Fibroblast of villous mesenchyme (primary cell): ENCODE measurements at places on chromosomes 7 and 10. TPM values are rescaled to one million over a fixed set of nuclear protein-coding genes. Genes with fewer than 3 reads are reported as not detected.

DLX6 gene
- total RNA-seq = not detected in 2 replicates

DNA sequence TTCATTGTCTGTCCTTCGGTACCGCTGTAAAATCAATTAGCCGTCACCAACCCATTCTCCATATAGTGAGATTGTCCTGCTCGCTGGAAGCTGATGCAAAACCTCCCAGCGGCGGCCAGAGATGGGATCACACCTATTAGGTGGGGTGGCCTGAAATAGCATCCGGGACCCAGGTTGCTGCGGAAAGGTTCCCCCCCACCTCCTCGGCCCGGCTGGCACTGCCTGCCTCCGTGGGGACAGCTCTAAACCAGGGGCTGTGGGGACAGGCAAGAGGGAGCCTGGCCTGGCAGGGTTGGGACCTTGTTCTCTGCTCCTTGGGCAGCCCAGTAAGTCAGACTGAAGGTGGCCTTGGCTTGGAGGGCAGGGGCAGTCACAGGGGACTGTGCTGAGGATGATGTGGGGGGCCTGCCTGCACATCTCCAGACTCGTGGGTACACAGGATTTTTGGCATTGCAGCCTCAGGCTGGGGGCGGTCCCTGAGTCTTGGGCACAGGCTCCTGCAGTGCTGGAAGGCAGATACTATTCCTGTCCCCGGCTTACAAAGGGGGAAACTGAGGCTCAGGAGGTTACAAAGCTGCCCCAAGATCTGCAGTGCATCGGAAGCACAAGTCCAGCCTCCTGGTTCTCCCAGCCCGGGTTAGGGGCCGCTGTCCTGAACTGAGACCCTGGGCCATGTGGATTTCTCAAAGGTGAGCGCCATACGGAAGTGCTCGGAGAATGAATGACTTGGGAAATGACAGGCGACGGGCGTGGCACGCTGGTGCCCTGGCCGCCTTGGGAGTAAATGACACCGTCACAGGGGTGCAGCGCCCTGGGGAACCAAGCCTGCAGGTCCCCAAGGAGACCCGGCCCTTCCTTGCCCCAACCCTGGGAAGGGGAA is 65.6 kb downstream of the UNCX start:
- no peak for DNase-seq

- peak; percentile 26 for DNase-seq
Measured at GRCh38 chr10:12969951-12970350, 31.6 kb downstream of the CCDC3 start.

- no peak for DNase-seq
Measured at GRCh38 chr7:148277042-148277660, 313.4 kb upstream of the C7orf33 start.

DNA sequence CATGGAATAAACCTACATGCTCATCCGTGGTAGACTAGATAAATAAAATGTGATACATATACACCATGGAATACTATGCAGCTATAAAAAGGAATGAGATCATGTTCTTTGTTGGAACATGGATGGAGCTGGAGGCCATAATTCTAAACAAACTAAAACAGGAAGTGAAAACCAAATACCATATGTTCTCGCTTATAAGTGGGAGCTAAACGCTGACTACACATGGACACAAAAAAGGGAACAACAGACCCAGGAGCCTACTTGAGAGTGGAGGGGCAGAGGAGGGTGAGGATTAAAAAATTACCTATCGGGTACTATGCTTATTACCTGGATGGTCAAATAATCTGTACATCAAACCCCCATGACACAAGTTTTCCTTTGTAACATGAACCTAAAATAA is 68.7 kb upstream of the SEC61G start:
- DNase-seq = no peak

DNA sequence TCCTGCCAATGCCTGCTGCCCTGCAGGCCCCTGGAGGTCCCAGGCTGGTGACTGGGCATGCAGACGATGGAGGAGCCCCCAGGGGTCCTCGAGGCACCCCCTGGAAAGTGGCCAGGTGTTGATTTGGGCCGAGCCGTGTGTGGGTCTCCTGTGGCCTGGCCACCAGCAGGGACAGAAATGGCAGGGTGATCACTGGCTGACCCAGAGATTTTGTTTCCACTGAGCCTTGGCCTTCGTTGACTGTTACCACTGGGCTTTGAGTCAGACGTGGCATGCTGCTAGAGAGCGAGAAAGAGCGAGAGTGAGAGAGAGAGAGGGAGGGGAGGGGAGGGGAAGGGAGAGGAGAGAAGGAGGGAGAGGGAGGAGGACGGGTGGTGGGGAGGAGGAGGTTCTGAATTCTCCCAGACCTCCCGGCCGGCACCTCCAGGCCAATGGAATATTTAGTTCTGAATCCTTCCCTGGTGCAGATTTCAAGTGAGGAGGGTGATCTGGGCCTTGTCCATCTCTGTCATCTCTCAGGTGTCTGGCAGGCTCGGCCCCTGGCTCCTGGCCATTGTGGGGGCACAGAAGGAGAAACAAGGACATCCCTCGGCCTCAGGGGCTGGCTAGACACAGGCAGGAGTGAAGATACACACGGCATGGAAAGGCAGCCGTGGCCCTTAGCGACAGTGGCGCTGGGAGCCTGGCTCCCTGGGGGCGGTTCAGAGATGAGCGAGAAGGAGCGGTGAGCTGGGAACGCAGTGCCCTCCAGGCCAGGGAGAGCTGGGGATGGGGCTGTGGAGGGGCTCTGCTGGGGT is 58.2 kb downstream of the GLRX3 start:
- no peak for DNase-seq

- DNase-seq = peak; percentile 80
Measured at GRCh38 chr7:48130658-48131108, 40.6 kb upstream of the ABCA13 start.

PHYHIPL gene
- not detected in 2 replicates for total RNA-seq

SLC13A4 gene
- 0.32 TPM in 1 of 2 replicates, not detected in the other for total RNA-seq

DNA sequence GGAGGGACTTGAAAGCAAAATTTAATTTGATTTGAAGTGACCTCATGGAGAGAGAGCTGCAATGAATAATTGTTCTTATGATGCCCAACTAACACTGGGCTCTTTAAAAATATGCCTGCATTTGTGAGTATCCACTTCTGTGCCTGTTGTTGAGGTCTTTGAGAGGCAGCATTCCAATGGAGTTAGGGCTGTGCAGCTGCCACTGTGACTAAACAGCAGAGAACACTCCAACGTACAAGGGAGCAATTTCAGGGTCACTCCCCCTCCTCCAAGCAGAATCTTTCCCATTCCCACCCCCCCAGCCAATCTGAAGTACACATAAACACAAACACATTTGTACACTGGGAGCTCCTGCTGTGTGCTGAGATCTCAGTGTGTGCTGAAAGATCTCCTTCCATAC is 28.0 kb upstream of the GSAP start:
- DNase-seq = peak; percentile 45

ANKRD7 gene
- 0.86 and 1.3 TPM in 2 replicates for total RNA-seq

DNA sequence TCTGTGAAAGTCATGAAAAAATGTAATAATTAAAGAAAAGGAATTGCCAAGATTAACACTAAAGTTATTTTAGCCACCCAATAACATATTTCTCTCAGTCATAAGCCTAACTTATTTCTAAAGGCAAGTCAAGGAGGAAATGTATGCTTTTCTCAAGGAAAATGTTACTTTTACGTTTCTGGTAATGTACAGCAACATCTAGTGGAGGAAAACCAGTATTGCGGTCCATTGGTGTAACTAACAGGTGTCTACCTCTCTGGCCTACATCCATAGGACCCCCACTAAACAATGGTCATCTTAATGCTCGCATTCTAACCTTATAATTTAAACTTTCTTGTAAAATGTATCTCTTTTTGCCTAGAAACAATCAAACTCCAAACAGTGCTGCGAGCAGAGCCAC is 437.5 kb downstream of the KIF20B start:
- DNase-seq = peak; percentile 6

GRCh38 chr10:133309720-133310398 is 1.1 kb downstream of the ZNF511 start:
- no peak for DNase-seq

- DNase-seq = peak; percentile 25
Measured at GRCh38 chr7:116876664-116877442, 14.5 kb downstream of the CAPZA2 start.

SPDYE3 gene
- total RNA-seq = under 0.01 TPM in 1 of 2 replicates, not detected in the other

GRCh38 chr7:16915405-16915804 is 33.6 kb upstream of the AGR3 start:
- DNase-seq = peak; percentile 82

DNA sequence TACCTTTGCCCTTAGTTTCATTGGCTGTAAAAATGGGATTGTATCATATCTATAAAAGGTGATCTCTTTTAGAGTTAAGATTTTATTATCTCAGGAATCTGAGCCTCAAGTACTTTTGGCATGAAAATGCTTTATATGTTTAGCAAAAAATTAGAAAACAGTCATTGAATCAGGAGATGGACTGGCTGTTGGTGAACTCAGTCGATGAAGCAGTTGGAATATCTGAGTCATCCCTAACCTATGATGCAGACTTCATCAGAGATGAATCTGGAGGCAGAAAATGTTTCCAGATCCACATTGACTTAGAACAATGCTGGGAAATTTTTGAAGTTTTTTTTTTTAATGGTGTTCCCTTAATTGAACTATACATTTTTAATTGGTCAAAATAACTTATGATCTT is 228.5 kb downstream of the SLC25A13 start:
- peak; percentile 40 for DNase-seq

- DNase-seq = no peak
Measured at GRCh38 chr10:113753020-113753692, 1.7 kb downstream of the PLEKHS1 start.

GRCh38 chr7:27151341-27151930 is 947 bp downstream of the HOXA3 start:
- DNase-seq = no peak

DNA sequence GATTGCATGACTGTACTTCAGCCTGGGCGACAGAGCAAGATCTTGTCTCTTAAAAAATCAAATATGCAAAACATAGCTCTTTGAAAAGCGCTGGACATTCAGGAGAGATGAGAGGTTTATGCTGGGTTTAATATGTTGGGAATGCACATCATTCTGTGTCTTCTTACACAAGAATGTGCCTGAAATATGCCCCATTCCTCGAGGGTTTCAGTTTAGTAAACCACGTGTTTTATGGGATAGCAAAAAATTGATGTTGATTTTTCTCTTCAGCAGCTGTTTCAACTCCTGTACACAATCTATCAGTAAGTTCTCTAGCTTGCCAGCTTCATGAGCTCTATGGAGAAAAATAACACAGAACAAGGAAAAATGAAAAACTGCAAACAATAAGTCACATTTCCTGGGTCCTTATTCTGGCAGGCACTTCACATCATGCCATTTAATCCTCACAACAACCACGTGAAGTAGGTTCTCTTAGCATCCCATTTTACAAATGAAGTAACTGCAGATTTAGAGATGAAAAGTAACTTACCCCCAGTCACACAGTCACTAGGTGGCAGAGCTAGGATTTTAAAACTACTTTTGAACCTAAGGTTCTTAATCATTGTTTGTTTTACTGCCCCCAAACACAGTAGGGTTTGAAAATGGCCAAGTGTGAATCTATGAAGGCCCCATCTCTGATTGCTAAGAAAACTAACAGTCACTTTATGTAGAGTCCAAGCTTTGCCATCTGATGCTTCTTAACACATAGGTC is 423.6 kb downstream of the PHTF2 start:
- peak; percentile 66 for DNase-seq

DNA sequence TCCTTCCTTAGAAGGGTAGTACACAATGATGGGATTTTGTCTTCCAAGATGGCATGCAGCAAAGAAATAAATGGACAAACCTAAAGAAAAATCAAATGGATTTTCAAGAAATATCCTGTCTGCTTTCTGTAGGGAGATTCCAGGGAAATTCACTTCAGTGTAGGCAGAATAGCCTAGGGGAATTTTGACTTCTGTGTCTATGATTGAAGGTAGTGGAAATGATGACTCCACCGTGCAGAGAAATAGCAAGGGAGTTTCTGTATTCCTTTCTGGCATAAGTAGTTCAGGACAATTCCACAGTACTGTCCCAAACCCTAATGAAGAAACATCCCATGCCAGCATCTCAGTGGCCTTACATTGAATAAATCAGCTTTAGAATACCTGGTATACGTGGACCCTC is 9.5 kb downstream of the ATOH7 start:
- DNase-seq = no peak

FAM241B gene
- total RNA-seq = not detected in 2 replicates

- DNase-seq = no peak
Measured at GRCh38 chr7:8702807-8703206, 269.4 kb downstream of the NXPH1 start.

DNA sequence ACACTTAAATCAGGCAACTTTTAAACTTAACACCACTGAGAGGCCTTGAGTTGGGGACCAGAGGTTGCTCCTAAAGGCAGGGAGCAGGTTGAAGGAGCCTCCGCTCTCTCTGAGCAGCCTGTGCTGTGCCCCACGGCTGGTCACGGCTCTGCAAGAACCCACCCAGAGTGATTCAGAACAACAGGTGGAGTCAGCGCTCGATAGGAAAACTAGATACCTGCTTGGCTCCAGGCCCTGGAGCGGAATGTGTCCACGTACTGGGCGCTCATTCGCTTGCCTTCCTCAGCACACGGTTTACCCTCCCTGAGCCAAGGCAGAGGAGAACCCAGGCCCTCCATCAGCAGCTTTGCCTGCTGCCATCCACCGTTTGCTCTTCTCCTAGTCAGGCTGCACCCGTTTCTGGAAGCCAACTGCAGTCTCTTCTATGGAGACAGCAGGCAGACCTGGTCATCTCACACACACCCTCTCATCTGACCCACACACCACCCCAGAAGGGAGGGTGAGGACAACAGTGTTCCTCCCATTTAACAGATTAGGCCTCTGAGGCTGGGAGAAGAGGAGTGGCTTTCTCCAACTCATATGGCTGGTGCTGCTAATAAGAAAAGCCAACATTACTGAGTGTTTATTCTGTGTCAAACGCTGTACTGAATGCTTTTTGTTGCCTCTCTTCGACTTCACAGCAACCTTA is 37.6 kb upstream of the PDCD4 start:
- DNase-seq = no peak

DNA sequence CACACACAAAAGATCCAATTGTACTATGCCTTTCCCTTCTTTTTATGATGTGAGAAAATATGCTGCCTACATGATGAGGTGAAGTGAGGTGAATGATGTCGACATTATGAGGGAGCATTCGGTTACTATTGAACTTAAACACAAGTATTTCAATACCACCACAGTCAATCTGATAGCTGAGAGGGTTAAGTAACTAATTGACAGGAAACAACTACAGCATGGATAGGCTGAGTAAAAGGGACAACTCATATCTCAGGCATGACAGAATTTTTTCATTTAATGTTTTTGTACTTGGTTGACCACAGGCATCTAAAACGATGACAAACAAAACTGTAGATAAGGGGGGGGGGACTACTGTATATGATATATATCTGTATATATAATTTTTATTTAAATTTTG is 488.9 kb downstream of the SH2D4B start:
- peak; percentile 2 for DNase-seq

DNA sequence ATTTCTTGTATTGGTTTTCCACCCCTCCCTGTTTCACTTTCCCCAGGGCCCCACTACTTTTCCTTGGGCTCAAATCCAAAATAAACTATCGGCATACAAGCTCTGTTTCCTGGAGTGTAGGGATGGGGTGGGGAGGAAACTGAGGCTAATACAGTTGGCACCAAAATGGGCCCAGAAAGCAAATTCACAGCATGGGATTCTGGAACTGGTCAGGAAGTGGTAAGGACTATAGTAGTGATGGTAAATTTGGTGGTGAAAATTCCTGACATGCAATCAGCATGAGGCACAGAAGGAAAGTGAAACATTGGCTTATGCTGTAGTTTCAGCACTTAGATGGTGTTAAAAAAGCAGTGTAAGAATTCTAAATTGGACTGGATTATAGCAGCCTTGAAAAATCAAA is 8.7 kb upstream of the SAMD9L start:
- no peak for DNase-seq
